ENCODE measurements at places on chromosomes 3 and 15.
A peak's percentile ranks its signal among the peaks of the same experiment; 100 is the strongest.

- DNase-seq = no peak
Measured at GRCh38 chr3:129829640-129830039, 63.9 kb downstream of the TMCC1 start.

DNA sequence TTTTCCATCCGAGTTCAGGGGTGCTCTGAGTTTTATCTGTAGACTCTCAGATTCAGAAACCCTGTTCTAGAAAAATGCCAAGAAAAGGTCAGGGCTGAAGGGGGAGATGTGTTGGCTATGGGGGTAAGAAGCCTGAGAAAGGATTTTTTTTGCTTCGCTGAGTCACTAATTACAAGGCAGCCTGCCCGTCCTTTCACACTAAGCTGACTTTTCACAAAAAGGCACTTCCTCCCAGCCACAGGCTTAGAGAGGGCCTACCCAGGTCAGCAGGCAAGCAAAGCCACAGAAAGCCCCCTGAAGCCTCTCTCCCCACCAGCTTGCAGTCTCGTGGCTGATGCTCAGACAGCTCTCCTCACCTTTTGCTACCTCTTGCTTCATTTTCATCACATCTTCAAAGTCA lies 192.6 kb upstream of the PRICKLE2 start:
- no peak for DNase-seq

- DNase-seq = no peak
Measured at GRCh38 chr3:188097791-188098190, 56.2 kb upstream of the LPP start.

DNA sequence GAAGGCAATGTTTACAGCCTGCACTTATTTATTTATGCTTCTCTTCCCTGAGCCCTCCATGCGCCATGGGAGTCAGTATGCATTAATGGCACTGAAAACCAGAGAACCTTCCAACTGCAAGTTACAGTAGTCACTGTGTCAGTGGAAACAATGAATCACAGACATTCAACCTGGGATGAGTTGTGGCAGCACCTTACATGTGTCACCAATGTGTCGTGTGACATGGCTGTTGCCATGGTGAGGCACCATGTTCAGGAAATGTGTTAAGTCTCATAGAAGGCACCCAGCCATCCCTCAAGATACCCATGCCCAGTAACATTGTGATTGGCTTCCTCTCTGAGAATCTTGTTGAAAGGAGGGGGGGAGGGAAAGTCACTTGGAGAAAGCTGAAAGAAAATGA lies 105.0 kb downstream of the FOXP1 start:
- DNase-seq = no peak

- DNase-seq = no peak
Measured at GRCh38 chr3:108863799-108864135, 41.2 kb downstream of the TRAT1 start.

- no peak for DNase-seq
Measured at GRCh38 chr3:157755233-157755632, 252.0 kb upstream of the VEPH1 start.

DNA sequence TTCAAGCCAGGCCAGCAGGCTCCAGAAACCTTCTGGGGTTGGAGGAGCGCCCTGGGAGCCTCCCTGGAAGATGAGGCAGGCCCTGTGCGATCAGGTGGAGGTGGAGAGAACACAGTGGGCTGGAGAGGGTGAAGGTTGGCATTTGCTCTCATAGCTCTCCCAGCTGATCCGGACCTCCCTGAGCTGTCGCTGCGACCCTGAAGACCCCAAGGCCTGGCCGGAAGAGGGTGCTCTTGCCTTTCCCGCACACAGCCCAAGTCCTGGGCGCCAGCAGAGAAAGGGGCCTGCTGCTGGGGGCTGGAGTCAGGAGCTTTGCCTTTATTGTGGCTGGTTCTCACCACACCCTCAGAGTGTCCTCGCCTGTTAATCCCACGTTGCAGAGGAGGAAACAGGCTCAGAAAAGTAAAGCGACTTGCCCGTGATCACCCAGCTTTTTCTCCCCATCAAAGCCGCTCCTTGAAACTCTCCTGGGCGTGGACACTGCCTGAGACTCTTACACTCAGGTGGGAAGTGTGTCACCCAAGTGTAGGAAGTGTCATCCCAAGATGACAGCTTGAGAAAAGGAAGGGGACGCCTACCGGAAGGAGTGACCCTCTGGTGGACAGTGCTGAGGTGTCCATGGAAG lies 8.6 kb upstream of the RPL29 start:
- DNase-seq = peak; percentile 54

DNA sequence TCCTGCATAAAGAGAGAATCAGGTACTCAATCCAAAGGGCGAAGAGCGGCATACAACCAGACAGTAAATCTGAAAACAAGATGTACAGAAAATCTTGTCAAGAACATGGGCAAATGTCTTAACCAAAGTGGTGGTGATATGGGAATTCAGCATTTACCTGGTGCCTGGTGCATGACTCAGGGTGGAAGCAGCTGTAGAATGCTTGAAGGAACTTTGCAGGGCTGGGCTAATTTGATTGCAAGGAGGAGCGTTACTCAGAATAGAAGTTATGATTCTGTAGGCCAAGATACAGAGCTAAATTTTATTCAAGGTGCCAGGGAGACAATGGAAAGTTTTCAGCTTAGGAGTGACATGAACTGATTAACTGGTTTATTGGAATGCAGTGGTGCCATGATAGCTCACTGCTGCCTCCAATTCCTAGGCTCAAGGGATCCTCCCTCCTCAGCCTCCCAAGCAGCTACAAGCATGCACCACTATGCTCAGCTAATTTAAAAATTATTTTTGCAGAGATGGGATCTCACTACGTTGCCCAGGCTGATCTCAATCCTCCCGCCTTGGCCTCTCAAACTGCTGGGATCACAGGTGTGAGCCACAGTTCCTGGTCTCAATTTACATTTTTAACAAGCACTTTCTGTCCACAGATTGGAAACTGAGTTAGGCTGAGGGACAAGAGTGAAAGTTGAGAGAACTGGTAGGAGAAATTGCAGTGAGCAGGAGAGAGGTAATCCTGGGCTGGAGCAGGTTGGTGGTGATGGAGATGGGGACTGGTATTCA lies 91.5 kb upstream of the TBC1D5 start:
- no peak for DNase-seq

DNA sequence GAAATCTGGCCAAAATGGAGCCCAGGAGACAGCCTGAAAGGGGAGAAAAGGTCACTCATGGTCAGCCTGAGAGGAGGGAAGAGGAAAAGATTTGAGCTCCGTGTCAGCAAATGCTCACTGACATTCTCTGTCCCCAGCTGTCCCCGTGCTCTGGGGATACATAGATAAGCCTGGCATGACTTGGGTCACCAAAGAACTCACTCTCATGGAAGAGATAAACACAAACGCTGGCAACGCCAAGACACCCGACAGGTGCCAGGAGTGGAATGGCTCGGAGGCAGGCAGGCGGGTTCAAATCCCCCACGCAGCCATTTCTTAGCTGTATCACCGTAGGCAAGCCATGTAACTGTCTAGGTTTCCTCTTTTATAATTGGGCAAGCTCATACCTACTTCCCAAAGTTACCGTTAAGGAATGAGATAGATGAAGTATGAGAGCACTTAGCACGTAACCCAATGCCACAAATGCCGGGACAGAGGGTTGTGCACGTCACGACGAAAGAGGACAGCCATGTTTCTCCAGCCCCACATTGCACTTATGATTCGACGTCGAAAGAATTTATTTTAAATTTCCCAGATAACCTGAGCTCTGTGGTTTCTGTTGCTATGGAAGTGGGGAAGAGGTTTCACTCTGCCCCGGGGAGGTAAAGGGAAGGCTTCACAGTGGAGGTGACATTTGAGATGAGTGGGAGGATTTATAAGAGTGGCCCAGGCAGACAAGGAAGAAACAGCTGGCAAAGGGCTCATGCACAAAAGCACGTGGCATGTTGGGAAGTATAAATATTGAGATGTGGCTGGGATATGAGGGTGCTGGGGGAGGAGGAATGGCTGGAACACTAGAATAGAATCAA lies 41.4 kb upstream of the TSEN2 start:
- no peak for DNase-seq

GRCh38 chr15:64808785-64809453 lies 16.5 kb downstream of the PIF1 start:
- no peak for DNase-seq

DNA sequence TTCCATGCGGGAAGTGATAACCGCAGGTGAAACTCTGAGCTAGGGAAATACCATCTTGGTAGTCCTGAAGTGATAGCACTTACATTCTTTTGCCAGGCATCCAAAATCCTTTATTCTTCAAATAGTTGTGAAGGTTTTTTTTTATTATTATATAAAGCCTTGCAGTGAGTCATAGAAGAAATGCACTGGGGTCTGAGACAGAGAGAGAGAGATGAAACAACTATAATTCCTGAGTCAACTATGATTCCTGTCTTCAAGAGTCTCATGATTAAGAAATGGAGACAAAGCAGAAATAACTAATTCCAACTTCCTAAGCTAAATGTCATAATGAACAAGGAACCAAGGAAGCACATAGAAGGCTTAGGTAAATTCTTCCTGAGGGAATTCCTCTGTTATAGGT lies 495.6 kb downstream of the LPP start:
- DNase-seq = no peak

- DNase-seq = no peak
Measured at GRCh38 chr3:168511428-168512014, 415.8 kb upstream of the GOLIM4 start.

DNA sequence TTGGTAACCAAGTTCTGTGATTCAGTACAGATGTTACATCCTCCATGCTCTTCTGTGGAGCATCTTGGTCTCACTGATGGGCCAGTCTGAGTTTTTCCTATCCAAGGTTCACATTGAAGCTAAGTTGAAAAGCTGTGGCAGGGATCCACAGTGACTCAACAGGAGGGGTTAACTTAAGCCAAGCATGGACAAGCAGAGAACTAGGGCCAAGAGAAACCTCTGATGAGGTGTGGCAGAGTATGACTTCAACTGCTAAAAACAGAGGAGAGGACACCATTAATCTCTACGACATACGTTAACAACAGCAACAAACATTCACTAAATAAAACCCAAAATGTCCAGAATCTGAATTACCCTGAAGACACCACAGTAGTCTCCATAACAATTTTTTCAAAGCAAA lies 268.1 kb upstream of the UBE2E2 start:
- no peak for DNase-seq
